ENCODE measurements at places on chromosomes 16 and 17.

DNA sequence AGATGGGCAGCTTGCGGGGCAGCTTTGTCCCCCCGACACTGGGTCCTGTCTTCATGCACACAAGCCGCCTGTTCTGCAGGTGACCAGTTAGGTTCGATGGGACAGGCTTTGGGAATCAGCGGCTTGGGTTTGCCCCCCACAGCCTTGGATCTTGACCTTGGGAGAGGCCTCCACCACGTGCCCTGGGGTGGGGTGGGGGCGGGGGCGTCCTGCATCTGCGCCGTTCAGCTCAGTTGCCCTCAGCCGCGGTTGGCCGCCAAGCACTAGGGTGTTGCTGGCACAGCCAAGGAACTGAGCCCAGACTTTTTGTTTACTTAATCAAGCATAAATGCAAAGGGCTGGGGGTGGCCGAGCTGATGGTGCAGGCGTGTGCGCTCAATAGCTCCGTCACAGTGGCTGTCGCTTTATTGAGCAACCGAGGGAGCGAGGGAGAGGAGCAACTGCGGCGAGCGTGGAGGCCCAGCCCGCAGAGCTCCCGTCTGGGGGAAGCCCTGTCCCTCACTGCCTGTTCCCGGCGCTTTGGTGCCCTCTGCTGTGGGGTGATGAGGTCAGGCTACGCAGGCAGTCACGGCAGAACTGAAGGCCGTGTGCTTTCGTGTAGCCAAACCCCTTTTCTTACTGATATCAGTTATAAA lies 33.9 kb downstream of the JPH3 start:
- peak; percentile 87 for DNase-seq

- no peak for DNase-seq
Observed at GRCh38 chr17:29148257-29148789, 31.9 kb downstream of the MYO18A start.

DNA sequence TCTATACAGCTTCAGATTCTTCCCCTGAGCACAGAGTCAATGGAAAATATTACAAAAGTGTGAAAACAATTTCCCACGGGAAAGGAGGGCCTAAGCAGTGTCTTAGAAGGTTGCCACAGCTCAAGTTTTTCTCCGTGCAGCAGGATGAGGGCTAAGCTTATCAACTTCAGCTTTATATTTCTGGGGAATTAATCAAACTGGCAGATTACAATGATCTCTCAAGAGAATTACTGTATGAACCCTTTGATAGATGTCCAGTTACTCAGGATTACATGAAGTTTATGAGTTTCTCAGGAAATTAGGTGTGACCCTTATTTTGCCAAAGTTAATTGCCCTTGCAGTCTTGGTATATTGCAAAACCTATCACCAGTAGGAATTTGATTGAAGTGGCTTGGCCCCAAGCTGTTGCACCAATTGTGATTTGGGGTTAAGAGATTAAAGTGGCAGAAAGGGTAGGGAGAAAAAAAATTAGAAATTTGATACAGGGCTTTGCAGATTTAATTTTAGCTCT lies 298.4 kb downstream of the MAP2K6 start:
- DNase-seq: no peak

GRCh38 chr17:4319221-4319620 lies 47.3 kb downstream of the UBE2G1 start:
- DNase-seq: no peak

GRCh38 chr17:57721967-57722703 lies 23.0 kb downstream of the CCDC182 start:
- no peak for DNase-seq

GRCh38 chr16:70298988-70299938 lies at the start of gene DDX19B:
Gene DDX19B, plus strand, starts transcription at chr16:70299186. Its CDS starts 112 bp downstream, at chr16:70299298.
- DNase-seq: peak; percentile 73

DNA sequence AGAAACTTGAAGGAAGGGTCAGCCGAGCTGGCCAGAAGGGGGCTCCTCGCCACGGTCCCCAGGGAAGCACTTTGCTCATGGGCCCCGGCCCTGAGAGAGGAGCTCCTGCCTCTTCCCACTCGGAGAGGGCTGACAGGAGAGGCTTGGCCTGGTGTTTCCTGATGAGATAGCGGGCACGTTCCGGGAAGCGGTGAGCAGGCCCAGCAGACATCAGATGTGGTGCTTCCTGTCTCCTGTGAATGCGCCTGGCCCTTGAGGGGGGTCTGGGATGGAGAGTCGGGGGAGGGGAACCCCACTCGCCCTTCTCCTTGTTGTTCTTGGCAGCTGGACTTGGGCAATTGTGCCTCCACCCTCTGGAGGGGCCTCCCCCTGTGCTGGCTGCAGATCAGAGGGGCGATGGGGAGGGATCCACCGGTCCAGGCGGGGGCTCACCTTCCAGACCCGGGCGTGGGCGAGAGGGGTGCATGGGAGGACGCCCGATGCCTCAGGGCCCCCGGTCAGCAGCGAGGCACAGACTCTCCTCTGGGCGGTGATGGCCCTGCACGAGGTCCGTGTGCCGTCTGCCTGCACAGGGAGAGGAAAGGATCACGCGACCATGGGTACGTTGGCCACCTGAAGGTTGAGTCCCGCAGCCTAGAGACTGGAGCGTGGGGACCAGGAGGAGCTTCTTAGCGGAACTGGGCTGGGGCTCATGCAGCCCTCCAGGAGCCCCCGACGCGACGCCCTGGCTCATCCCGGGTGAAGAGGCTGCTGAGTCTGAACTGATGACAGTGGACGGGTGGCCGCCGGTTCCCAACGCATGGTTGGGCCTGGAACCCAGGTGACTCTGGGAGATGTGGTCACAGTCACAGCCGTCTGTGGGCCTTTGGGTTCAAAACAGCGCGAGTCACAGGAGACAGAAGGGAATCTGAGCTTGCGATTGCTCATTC lies 25.4 kb downstream of the METRNL start:
- no peak for DNase-seq

DNA sequence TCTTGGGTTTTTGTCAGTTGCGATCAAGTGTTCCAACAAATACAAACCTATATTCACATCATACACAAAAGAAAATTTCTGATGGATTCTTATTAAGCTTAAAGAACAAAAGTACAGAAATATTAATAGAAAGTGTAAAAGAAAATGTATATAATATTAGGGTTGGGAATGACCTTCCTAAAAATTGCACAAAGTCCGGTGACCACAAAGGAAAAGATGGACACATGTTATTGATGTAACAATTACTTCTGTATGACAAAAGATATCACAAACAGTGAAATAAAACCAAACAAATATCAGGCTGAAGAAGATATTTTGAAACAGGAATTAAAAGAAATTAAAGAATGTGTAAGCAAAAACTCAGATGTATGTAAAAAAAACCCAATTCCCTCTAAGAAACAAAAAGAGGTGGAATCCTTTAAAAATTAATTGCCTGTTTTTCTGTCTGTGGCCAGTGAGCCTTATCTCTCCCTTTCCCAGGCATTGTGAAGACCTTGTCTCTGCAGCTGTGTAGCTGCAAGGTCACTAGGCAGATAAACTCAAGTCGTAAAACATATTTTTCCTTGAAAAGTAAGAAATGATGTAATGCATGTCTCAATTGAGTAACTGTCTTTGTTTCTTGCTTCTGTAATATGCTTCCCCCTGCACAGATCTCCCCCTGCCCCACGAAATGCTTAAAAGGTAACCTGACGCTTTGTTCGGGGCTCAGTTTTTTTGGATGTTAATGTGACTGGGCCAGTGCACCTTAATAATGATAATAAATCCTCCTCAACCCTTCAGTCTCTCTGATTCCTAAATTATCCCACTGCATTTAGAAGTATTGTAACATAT lies 2.8 kb downstream of the ST6GALNAC1 start:
- no peak for DNase-seq

- DNase-seq: no peak
Observed at GRCh38 chr17:28031174-28031573, 11.3 kb upstream of the NLK start.

GRCh38 chr16:2970563-2970962 lies 1.4 kb downstream of the PAQR4 start:
- DNase-seq: no peak

- DNase-seq: no peak
Observed at GRCh38 chr17:66448026-66448639, 145.7 kb downstream of the PRKCA start.

DNA sequence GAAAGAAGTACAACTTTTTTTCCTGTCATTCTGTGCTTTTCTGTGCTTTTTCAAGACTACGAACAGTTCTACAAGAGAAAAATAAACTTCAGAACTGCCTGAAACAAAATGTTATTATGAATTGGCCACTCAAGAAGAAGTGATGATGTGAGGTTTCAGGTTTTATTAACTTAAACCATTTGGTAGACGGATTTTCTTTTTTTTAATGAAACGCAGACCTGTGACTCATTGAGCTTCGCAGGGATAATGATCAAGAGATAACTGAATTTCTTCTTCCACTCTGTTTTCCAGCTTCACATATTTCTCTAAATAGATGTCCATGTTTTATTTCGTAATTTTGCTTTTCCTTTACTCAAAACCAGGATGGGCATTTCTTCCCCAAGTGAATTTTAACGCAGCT lies 32.7 kb downstream of the AIPL1 start:
- no peak for DNase-seq

DNA sequence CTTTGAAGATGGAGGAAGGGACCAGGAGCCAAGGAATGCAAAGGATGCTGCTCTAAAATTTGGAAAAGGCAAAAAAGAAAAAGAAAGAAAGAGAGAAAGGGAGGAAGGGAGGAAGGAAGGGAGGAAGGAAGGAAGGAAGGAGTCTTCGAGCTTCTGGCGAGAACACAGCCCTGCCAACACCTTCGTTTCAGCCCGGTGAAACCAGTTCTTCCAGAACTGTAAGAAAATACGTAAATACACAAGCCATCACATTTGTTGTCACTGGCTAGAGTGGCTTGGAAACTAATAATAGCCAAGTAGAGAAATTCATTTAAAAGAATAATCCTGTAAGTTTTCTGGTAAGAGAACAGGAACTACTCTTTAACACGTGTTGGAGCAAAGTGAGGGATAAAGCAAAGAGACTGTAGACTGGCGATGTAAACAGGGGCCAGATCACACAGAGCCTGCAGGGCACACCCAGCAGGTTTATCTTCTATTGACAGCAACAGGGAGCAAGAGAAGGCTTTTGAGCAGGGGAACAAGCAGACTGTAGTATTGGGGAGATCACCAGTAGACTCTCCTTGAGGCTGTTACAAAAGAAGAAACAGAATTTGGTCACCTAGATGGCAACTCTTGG lies 188.7 kb upstream of the MPHOSPH6 start:
- no peak for DNase-seq

DNA sequence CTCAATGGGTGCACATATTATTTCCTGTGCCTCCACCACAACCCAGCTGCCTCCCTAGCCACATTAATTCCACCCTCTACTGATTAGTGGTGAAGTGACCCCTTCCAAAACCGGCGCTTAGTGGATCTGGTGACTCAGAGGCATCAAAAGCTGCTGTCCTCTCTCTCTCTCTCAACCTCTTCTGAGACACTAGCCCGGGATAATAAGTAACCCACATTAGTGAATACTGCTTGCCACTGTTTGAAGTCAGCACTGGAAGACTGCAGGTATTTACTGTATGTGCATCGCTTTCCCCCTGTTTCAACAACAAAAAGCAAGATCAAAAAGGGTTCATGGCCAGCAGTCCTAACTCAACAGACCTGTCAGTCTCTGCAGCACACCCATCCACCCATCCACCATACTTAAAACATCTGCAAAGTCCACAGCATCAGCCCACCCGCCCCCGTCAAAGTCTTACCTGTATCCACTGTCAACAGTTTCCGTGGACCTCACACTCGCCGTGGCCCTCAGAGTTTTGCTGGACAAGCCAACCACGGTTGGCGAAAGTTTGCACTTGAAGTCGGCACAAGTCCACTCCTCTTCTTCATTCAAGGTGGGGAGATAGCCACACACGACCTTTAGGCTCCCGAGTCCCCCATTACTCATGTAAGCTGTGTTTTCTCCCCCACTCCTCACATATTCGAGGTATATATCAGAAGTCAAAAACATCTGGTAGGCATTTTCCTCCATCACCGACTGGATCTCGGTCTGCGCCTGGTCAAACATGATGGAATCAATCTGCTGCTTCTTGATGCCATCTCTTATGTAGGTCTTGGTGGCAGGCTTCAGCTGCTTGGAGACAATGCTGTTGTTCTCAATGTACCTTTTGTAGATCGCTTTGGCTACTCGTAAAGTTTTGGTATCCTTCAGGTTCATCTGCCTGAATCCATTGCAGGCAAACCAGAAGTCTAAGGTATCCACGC lies 3.8 kb downstream of the AXIN2 start:
- no peak for DNase-seq

DNA sequence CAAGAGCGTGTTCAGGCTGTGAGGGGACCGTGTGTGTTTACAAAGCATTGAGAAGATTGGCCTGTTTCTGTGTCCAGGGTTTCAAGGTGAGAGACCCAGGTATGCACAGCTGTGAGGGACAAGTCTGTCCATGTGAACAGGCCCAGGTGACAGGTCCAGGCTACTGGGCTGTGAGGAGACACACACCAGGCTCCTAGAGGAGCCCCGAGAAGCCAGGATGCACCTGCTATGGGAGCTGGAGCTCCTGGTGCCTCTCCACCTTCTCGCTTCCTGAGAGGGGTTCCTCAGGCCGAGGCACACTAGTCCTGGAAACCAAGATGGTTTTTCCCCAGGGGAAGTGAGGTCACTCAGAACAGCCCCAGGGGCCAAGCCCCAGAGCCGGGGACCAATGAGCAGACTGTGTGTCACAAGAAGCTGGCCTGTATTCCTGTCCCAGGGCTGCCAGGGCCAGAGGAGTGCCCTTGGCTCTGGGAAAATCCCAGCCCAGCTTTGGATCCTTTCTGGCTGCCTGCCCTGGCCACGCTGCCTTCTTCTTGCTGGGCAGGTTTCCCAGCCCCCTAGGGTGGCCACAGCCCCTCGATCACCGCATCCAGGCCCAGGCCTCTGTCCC lies 153.4 kb upstream of the PLCG2 start:
- no peak for DNase-seq

DNA sequence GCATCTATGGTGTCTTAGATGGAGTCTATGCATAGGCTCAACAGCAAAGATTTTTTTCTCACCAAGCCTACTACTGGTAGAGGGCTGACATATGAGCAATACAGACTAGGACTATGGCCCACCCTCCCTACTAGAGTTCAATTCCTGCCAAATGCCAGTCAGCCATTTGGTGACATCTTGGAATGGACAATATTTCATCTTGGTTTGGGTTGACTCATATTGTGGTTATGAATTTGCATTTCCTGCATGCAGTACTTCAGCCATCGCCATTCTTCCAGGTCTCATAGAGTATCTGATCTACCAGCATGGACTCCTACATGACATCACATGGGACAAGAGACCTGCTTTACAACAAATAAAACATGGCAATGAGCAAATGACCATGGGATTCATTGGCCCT lies 778.1 kb upstream of the SOX9 start:
- DNase-seq: no peak

GRCh38 chr17:27904534-27905446 lies 11.6 kb upstream of the LYRM9 start:
- no peak for DNase-seq

DNA sequence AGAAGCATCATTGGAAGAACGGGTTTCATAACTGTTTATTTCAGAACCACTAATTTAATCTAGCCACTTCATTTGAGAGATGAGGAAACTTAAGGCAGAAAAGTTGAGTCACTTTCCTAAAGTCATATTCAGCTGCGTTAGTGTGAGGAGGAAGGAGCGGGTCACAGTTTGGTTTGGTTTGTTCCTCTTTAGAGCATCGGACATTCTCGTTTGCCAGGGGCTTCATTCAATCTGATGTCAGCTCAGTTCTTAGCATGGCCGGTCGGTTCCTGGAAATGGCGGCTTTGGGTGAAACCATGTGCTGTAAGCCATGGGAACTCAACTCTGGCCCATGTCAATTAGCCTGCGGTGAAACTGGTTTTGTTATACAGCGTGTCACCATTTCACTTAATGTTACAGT lies 186.5 kb downstream of the LGALS9B start:
- no peak for DNase-seq

Measured in HEK293T (cell line).